ENCODE measurements at places on chromosomes 3 and 15.
A peak's percentile ranks its signal among the peaks of the same experiment; 100 is the strongest.

GRCh38 chr15:99997112-99997651 lies 263.9 kb upstream of the LYSMD4 start:
- DNase-seq, result no peak

GRCh38 chr3:23800731-23801130 lies 5.0 kb upstream of the UBE2E1 start:
- no peak for DNase-seq

GRCh38 chr15:69305933-69306568 lies 7.3 kb downstream of the PAQR5 start:
- no peak for DNase-seq

GRCh38 chr15:49815950-49816349 lies 195.1 kb downstream of the DTWD1 start:
- DNase-seq, result peak; percentile 44

DNA sequence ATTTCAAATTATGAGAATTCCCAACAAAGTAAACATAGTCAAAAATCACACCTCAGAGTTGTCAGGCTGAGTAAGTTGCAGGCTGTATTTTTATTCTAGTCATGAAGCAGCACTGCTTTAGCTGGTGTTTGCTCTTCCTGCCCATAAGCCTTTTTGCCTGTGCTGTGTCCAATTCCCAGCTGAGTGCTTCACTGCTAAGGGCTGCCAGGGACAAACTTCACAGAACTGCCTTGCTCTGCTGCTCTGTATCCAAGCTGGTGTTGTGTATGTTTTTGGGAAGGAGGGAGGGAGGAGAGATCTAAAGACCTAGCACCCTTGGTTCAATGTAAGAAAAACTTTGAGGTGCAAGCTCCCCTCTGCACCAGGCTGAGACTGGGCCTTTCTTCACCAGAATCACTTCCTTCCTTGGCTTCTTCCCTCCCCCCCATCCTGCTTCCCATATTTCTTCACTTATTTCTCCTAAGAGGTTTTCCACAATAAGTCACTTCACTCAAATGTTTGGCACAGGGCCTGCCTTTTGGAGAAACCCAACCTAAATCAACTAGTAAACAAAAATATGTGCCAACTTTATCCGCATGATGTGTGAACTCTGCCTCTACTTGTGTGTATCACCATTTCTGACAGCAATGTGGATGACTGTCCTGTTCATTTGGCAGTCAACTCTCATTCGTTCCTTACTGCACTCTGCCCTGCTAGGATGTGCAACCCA lies 156.1 kb downstream of the TBL1XR1 start:
- no peak for DNase-seq

DNA sequence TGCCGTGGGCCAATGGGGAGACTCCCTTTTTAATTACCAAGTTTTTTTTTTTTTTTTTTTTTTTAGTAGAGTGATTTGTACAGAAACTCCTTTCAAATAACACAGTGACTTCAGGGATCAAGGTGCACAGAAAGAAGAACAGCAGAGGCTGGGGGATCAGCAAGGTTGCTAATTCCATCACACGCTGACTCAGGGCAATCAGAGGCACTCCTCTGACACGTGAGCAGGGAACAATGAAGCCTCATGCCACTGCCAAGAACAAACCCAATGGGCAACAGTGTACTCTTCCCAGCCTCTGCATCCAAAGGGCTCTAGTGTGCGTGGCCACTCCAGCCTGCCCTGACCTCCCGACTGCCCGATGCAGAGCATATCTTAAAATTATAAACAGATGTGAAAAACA lies 186.7 kb upstream of the WNT5A start:
- DNase-seq, result no peak
